Adipose tissue (tissue), 3 donors: ENCODE measurements at places on chromosomes 1 and 21. TPM values are rescaled to one million over a fixed set of nuclear protein-coding genes. Genes with fewer than 3 reads are reported as not detected.

The FAM151A gene
- 0.85 TPM for polyA plus RNA-seq

The TDRD5 gene
- 0.15 TPM for polyA plus RNA-seq

The NCSTN gene
- polyA plus RNA-seq = 45.5 TPM

The ANGPTL3 gene
- not detected for polyA plus RNA-seq

The KAZN gene
- polyA plus RNA-seq = 2.6 TPM

The ZBTB8A gene
- 2.1 TPM for polyA plus RNA-seq

The DHRS3 gene
- 96.7 TPM for polyA plus RNA-seq

The RNU1-4 gene
- polyA plus RNA-seq = not detected

The IGSF21 gene
- polyA plus RNA-seq = 0.90 TPM

The RAB3B gene
- polyA plus RNA-seq = 0.03 TPM

The PEX11B gene
- 18.3 TPM for polyA plus RNA-seq

The SPRR1B gene
- polyA plus RNA-seq = not detected

The IL10 gene
- polyA plus RNA-seq = 7.0 TPM

The SLC6A17 gene
- polyA plus RNA-seq = 0.91 TPM

The GOLT1A gene
- not detected for polyA plus RNA-seq

The CFHR5 gene
- not detected for polyA plus RNA-seq

The GIPC2 gene
- 2.2 TPM for polyA plus RNA-seq

The RHBG gene
- not detected for polyA plus RNA-seq

The SYNC gene
- 0.56 TPM for polyA plus RNA-seq

The WNT3A gene
- polyA plus RNA-seq = 0.03 TPM

The OLIG2 gene
- not detected for polyA plus RNA-seq

The OR2T4 gene
- not detected for polyA plus RNA-seq

The FRRS1 gene
- polyA plus RNA-seq = 1.3 TPM

The PCBP3 gene
- 2.2 TPM for polyA plus RNA-seq

The GSTM1 gene
- polyA plus RNA-seq = 35.4 TPM

The LCE3C gene
- polyA plus RNA-seq = not detected

The CLEC20A gene
- not detected for polyA plus RNA-seq

The CD1D gene
- 0.93 TPM for polyA plus RNA-seq

The NR1I3 gene
- 0.21 TPM for polyA plus RNA-seq

The UAP1 gene
- 50.6 TPM for polyA plus RNA-seq

The TMEM82 gene
- polyA plus RNA-seq = not detected

The PADI2 gene
- polyA plus RNA-seq = 4.2 TPM

The SLC9C2 gene
- polyA plus RNA-seq = 0.02 TPM

The KIF2C gene
- 0.18 TPM for polyA plus RNA-seq

The RABIF gene
- polyA plus RNA-seq = 8.1 TPM

The AK4 gene
- polyA plus RNA-seq = 4.6 TPM

The HORMAD1 gene
- polyA plus RNA-seq = not detected

The MRPL9 gene
- polyA plus RNA-seq = 35.4 TPM

The CR2 gene
- polyA plus RNA-seq = 0.22 TPM

The BATF3 gene
- 8.8 TPM for polyA plus RNA-seq

The F11R gene
- 18.3 TPM for polyA plus RNA-seq
